Stimulated activated naive CD4-positive, alpha-beta T cell (primary cell): ENCODE measurements at places on chromosomes 13 and 19.

DNA sequence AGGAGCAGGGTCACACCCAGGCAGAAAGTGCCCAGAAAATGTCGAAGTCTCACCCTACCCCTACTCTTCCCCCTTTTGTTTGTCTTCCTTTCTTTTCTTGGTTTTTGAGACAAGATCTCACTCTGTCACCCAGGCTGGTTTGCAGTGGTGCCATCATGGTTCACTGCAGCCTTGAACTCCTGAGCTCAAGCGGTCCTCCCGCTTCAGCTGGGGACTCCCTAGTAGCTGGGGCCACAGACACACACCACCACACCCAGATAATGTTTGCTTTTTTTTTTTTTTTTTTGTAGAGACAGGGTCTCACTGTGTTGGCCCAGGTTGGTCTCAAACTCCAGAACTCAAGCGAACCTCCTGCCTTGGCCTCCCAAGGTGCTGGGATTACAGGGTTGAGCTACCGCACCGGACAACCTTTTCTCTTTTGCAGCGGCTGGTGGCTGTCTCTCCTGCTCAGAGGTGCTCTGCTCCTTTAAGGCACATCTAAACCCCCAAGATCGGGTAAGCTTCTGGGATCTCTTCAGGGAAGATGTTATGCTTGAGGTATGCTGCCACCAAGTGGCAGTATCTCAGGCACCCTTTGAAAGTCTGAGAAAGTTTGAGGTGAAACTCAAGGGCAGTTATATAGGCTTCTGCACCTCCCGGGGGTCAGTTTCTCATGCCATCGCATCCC, 22.4 kb upstream of the EBI3 start:
- no peak for DNase-seq

DNA sequence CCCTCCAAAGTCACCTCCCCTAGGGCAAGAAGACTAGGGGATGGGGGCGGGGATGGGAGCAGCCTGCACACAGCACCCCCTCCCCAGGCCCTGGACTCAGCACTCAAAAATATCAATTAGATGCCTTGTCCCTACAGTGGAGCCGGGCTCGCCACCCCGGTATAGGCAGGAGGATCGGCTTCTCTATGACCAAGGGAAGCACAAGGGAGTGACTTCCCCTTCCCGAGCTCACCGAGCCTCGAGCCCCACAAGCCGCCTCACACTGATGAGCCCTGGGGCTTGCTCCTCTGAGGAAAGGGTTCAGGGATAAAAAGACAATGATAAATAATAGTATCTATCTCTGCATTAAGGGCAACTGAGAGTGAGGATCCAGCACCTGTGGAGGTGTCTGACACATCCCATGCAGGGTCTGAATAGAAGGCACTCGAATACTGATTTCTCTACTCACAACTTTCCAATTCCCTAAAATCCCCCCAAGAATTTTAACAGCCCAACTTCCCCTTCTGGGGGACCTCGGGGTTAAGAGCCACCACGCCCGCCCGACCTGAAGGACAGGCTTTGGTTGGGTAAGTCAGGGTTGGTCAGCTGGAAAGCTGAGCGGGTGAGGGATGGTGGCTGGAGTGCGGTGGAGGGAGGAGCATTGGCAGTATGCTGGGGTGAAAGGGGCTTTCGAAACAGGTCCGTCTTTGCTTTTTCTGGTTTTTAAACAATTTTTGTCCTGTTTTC, 51.3 kb downstream of the STK24 start:
- no peak for DNase-seq

- DNase-seq: no peak
These were observed at the start of gene TGFBR3L for GRCh38 chr19:7914598-7915045. Gene TGFBR3L (plus strand): TSS chr19:7914830.

- no peak for DNase-seq
These were observed 5.5 kb downstream of the PIK3R2 start for GRCh38 chr19:18158467-18158866.

GRCh38 chr13:61989978-61990377, 574.3 kb upstream of the PCDH20 start:
- DNase-seq: no peak

- DNase-seq: no peak
These were observed 169.4 kb upstream of the HTR2A start for GRCh38 chr13:47066226-47066625.

DNA sequence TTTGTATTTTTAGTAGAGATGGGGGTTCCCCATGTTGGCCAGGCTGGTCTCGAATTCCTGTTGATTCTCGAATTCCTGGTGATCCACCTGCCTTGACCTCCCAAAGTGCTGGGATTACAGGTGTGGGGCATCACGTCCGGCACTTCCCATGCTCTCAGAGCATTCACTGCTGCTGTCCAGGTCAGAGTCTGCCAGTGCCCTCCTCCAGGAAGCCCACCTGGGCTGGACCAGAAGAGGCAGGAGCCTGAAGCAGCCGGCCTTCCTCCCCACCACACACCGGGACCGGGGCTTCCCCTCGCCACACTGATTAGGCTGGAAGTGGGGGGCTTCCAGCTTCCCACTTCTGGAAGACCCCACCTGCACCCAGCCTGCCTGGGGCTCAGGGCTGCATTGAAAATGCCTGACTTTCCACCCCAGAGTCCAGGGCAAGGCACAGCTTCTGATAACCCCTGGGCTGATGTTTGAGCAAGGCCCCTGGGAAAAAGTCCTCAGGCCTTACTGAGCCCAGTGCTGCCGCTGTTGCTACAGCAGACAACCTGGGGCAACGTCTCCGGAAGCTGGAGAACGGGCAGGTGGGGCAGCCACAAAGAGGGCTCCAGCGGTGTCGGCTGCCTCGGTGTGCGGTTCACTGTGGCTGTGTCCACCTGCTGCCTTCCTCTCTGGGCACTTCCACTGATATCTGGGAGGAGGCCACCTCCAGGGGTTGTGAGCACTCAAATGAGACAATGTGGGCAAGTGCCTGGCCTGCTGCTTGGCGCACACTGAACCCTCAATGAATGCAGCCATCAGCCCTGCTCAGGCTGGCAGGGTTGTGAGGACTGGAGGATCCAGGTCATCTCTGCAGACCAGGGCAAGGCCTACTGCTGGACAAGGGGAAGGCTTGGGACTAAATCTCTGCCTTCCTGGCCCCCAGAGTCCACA, 22.6 kb downstream of the CEBPA start:
- no peak for DNase-seq

- DNase-seq: no peak
These were observed 1.0 kb upstream of the KLHL26 start for GRCh38 chr19:18635831-18636182.

- peak; percentile 70 for DNase-seq
These were observed at the start of gene NECTIN2 for GRCh38 chr19:44845612-44846454. Gene NECTIN2 (plus strand): TSS chr19:44846297. CDS start chr19:44846526, 229 bp downstream.

- DNase-seq: no peak
These were observed 28.0 kb downstream of the RXFP2 start for GRCh38 chr13:31767175-31767900.

- no peak for DNase-seq
These were observed 39.3 kb downstream of the RFXAP start for GRCh38 chr13:36858290-36858689.

GRCh38 chr19:10408511-10409283, 5.4 kb upstream of the CDC37 start:
- no peak for DNase-seq

DNA sequence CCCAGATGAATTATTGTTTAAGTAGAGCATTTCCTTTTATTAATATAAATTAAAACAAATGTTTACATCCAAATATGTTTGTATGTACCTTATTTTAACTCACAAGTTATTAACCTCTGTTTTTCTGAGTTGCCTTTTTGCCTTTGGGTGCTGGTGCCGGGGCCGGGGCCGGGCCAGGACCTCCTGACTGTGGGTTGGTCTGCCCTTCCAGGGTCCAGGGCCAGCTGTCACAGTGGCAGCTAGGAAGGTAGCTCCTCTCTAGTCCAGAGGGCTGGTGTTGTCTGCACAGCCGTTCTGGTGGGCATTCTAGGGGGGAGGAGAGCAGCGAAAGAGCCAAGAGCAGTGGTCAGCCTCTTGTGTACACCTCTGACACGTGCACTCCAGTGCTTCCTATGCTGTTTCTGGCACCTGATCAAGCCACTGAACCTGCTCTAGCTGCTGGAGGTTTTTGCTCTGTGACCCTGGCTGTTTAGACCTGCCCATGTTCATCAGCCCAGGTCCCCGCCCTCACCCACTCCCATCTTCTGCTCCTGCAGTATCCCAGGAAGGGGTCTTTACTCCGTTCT, 2.0 kb upstream of the UBA2 start:
- no peak for DNase-seq

DNA sequence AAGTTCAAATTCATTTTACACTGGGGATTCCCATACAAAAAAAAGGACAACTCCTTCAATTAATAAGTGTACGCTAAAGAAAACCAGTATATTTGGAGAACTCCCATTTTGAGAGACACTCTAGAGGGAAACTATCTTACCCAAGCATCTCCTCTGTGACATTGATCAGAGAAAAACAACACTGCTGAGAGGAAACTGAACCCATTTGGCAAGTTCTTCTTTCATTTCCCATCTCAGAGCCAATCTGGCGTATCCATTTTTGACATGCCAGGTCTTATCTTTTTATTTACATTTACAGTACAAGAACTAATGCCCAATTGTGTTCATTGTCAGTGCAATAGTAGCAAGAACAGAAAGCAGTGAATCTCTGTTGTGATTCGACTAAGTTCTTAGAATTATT, 30.1 kb downstream of the LIG4 start:
- DNase-seq: no peak

DNA sequence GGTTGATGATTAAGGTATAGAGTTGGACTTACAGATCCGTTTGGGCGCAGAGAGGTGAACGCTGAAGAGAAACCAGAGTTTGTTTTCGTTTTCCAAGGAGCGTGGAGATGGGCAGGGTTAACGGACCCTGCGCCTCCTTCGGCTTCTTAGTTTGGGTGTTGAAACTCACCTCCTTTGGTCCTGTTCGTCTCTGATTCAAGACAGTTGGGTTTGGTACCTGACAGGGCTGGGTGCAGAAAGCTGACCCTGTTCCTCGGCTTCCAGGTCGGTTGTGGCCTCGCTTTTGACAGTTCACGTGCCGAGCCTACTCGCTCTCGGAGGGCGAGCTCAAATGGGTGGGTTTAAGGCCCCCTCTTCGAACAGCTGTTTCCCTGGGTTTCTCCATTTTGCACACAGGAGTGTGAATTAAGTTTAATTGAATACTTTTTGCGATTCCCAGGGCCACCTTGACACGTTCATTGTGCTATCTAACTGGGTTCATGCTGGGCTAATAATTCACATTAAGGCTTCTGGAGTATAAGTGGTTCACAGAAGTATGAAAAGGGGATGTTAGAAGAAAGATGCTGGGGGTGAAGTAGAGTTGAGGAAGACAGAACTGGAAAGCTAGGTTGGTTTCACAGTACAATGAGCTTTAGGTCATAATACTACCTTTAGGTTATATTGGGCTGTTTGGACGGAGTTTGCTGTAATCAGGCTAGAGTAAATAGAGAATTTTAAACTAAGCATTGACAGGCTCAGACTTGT, 638 bp downstream of the USPL1 start:
- DNase-seq: peak; percentile 30

GRCh38 chr19:5296457-5297271, 43.9 kb downstream of the PTPRS start:
- no peak for DNase-seq

- DNase-seq: no peak
These were observed 363.6 kb upstream of the NBEA start for GRCh38 chr13:34578471-34578870.

GRCh38 chr19:53057904-53058580, 13.5 kb downstream of the ERVV-2 start:
- no peak for DNase-seq
